ENCODE measurements at places on chromosomes 5 and 9.

DNA sequence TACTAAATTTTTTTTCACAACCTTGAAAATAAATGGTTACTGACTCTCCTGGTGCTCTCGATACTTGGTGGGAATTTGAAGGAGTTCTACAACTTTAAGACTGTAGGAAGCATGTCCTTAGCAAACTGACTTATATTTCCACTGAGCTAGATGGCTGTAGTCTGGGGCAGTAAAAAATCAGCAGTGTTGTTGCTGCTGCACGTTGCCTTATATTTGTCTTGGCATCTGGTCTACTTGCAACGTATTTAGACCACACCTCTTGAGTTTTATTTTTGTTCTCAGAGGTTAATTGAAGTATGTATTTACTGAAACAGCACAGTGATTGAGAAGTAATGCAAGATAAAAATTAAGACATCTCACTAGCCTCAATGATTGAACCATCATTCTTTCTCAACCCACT lies 76.3 kb downstream of the ERMP1 start:
- DNase-seq = no peak

DNA sequence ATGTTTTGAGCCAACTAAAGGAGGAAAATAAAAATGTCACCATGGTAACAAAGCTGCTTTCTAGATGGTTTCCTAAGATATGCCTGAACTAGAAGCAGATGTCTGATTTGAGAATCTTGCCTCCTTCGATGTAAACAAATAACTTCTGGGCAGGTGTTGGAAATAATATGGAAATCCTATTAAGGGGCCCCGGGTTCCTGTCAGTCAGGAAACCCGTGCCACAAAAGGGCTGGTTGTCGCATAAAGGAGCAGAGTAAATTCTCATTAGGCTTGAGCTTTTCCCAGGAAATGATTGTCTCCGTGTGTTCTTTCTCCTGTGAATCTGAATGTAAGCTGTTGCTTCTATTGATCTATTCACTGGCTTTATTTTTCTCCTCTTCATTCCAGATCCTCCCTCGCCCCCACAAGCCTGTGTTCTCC lies 90.8 kb downstream of the TLE4 start:
- DNase-seq = no peak

DNA sequence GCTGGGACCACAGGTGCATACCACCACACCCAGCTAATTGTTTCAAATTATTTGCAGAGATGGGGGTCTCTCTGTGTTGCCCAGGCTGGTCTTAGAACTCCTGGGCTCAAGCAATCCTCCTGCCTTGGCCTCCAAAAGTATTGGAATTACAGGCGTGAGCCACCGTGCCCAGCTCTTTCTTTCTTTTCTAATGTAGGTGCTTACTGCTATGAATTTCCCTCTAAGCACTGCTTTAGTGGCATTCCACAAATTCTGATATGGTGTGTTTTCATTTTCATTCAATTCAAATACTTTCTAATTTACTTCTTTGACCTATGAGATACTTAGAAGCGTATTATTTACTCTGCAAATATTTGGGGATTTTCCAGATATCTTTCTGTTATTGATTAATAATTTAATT lies 14.9 kb downstream of the HMGXB3 start:
- DNase-seq = no peak

GRCh38 chr9:13491493-13492424 lies 212.3 kb upstream of the MPDZ start:
- no peak for DNase-seq

DNA sequence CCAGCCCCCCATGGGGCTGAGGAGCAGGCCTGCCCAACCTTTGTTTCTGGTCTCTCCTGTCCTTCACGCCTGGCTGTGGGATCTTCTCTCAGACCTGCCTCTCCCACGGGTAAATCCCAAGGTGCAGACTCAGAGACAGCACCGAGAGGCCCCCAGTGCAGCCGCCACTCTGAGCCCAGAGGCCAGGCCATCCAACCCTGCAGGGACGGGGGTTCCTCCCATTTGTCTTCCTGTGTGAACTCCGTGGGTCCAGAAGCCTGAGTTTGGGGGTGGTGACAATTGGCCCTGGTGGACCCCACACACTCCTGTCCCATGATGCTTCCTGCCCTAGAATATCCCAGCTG lies 123.4 kb downstream of the ADAMTS2 start:
- DNase-seq = no peak

- DNase-seq = no peak
These were observed 452.9 kb upstream of the DMAC1 start for GRCh38 chr9:8252445-8252844.
